ENCODE measurements at places on chromosomes 12 and 14.

DNA sequence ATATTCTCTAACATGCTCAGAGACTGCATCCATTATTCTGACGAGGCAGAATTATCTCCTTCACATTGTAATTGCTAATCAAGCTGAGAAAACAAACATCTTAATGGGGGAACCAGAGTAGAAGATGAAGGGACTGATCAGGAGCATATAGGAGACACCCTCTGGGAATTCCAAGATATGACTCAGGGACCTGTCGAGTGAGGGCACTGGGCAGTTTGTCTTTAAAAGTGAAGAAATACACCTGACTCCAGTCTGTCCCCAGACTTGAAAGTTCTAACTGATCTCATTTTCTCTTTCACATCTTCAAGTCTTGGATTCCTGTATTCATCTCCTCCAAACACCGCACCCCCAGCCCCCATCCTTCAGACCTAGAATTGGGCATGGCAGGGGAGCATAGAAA is 226.9 kb upstream of the PLXNC1 start:
- H3K27me3 ChIP-seq: no peaks in the 10 kb centered on the region
- no peak for DNase-seq
- no peak overlapping the region for H3K4me3 ChIP-seq
- no peak overlapping the region for H3K27ac ChIP-seq
- no peaks in the 10 kb centered on the region for H3K4me1 ChIP-seq

DNA sequence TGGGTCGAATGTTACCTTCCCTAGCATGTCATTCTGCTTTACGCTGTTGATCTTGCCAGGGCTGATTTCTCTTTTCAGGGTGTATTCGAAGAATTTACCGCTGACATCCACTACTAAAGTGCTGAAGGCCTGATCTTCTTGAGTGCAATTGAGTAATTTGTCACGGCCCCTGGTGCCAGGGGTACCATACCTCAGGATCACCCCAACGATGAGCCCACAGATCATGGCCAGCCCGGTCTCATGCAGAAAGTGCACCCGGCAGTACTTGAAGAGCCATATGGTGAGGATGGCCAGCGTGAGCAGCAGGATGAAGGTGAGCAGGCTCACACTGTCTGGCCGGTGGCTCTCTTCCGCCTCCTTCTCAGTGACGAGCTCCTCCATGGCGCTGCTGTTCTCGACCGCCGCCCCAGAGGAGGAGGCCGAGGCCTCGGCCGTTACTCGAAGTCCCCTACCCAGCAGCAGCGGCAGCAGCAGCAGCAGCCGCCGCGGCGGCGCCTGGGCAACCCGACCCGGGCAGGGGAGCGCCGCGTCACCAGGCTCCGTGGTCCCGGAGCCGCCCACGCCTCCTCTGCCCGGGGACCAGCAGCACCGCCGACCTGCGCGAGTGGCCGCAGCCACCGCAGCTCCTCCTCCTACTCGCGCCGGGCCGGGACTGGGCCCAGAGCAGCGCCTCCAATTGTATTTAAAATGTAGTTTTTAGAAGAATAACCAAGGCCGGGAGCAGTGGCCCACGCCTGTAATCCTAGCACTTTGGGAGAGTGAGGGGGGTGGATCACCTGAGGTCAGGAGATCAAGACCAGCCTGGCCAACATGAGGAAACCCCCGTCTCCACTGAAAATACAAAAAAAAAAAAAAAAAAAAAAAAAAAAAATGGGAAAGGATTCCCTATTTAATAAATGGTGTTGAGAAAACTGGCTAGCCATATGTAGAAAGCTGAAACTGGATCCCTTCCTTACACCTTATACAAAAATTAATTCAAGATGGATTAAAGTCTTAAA is 58.5 kb upstream of the TMPO start:
- H3K27ac ChIP-seq: peak overlapping the region; percentile 27
- no peak overlapping the region for H3K4me3 ChIP-seq
- H3K36me3 ChIP-seq: no peaks in the 10 kb centered on the region
- peaks cover 3% of the 10 kb centered on the region for H3K27me3 ChIP-seq
- H3K4me1 ChIP-seq: peaks cover 7% of the 10 kb centered on the region
- peak; percentile 17 for DNase-seq

DNA sequence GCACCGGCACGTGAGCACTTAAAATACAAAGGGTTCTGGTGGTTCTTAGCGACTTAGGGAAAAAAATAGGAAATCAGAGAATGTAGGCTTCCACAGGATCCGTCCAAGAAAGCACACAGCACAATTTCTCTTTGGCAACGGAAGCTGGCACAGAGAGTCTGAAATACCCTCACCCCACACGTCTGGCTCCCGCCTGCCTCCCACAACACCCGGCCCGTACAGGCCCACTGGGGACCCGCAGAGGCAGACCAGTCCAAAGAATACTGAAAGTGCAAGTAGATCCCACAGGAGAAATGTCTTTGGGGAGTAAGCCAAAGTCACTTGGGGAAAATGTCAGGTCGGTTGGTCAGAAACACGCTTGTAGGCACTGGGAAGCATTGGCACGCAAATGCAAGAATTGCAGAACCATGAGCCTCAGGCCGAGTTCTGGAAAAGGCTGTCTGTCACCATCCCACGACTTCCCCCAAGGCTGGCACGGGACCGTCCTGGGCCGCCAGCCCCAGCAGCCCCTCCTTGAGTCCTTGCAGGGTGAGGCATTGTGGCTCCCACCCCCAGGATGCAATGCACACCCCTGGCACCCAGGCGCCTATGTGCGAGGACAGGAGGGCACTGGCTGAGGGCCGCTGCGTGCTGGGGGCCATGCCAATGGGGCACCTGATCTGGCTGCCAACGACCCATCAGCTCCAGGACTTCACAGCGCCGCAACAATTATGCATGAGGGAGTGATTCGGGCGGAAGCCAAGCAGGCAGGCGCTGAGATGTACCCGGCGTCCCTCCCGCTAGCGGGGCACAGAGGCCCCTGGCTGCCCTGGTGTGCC is 29.7 kb downstream of the CHGA start:
- H3K36me3 ChIP-seq: no peaks in the 10 kb centered on the region
- H3K4me3 ChIP-seq: no peak overlapping the region
- no peak overlapping the region for H3K27ac ChIP-seq
- no peak for DNase-seq
- no peaks in the 10 kb centered on the region for H3K27me3 ChIP-seq
- peaks cover 4% of the 10 kb centered on the region for H3K4me1 ChIP-seq

DNA sequence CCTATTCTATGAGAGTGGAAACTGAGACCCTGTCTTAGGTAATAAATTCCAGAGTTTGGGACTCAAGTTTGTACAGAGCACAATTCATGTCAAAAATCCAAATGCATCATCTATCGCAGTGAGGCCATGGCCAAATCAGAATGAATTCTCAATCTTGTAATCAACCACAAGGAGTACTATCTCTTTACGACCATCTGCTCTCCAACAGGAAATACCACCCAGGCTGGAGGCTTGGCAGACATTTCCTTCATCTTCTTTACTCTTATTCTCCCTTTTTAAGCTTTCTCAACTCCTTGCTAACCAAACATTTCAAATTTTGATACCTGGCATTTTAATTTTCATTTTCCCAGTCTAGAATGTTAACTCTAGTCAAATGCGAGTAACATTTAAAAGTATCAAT is 32.7 kb upstream of the RNU6-7 start:
- no peaks in the 10 kb centered on the region for H3K36me3 ChIP-seq
- no peaks in the 10 kb centered on the region for H3K4me1 ChIP-seq
- no peak overlapping the region for H3K27ac ChIP-seq
- no peak for DNase-seq
- no peak overlapping the region for H3K4me3 ChIP-seq
